ENCODE measurements at places on chromosomes 11 and 22.

- H3K27me3 ChIP-seq = no peaks in the 10 kb centered on the region
- no peak for DNase-seq
- H3K27ac ChIP-seq = no peak overlapping the region
- H3K4me1 ChIP-seq = peaks cover 30% of the 10 kb centered on the region
- no peak overlapping the region for H3K4me3 ChIP-seq
- peaks cover 8% of the 10 kb centered on the region for H3K36me3 ChIP-seq
Observed at GRCh38 chr22:20037419-20037818, 16.5 kb downstream of the TANGO2 start.

GRCh38 chr11:109791337-109791736, 301.9 kb upstream of the ZC3H12C start:
- no peak overlapping the region for H3K27ac ChIP-seq

GRCh38 chr22:44325718-44326490, 13.2 kb upstream of the SHISAL1 start:
- peak overlapping the region; percentile 63 for H3K27ac ChIP-seq
- peaks cover 10% of the 10 kb centered on the region for H3K4me1 ChIP-seq
- peak overlapping the region; percentile 75 for H3K4me3 ChIP-seq
- H3K36me3 ChIP-seq = peaks cover 2% of the 10 kb centered on the region
- H3K27me3 ChIP-seq = peaks cover 75% of the 10 kb centered on the region
- no peak for DNase-seq

GRCh38 chr11:121452609-121453150, at the start of gene SORL1-AS1:
Gene SORL1-AS1 (minus strand): TSS chr11:121452967.
- peak; percentile 41 for DNase-seq
- H3K27me3 ChIP-seq = no peaks in the 10 kb centered on the region
- H3K27ac ChIP-seq = peak within 1 kb of the TSS; percentile 98
- H3K4me1 ChIP-seq = peaks cover 88% of the 10 kb centered on the region
- peaks cover 26% of the 10 kb centered on the region for H3K36me3 ChIP-seq

DNA sequence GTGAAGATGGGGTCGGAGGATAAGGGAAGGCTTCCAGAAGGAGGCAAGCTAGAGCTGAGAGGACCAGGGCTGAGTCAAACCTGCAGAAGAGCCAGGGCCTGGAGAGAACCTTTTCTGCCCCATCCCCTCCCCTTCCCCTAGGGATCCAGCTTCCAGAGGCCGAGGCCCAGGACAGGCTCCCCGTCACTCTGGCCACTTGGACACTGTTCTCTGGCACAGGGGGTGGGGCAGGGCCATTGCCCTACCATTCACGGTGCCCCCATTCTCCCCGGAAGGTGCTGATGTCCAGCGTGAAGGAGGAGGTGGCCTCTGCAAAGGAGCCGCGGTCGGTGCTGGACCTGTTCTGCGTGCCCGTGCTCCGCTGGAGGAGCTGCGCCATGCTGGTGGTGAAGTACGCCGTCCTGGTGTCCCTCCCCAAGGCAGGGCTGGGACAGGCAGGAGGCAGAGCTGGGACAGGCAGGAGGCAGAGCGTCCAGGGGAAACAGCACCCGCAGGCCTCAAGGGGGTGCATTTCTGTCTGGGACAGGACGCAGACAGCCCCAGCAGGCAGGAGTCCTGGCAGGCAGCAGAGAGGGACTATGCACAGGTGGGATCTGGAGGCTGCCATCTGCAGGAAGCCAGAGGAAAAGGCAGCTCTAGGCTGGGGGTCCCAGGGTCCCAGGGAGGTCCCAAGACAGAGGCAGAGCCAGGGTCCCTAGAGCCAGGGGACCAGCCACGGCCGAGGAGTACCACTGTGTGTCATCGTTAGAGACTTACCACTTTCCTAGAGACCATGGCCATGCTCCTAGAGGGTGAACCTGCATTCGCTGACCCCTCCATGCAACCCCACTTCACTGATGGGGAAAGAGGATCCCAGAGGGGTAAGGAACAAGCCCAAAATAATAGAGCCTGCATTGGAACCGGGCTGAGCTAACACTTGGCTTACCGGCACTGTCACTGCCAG, 25.8 kb upstream of the SLC22A12 start:
- no peak overlapping the region for H3K27ac ChIP-seq
- H3K4me1 ChIP-seq = no peaks in the 10 kb centered on the region
- H3K27me3 ChIP-seq = peaks cover 9% of the 10 kb centered on the region
- no peak for DNase-seq
- H3K4me3 ChIP-seq = no peak overlapping the region

DNA sequence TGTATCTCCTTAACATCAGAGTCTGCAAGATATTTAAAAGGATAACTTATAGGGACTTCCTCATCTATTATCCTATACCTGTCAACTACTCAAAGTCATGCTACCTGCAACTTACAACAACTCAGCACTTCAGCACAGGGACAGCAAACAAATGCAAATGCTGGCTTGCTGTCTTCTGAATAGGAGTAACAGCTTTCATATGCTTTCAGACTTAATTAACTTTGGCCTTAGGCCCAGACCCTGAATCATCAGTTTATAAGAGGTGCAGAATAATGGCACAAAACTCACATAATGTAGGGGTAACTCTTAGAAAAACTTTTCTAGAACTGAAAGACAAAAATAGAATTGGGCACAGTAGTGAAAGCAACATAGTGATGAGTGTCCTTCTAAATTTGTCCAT, 953.4 kb downstream of the DLG2 start:
- no peak for DNase-seq
- H3K27ac ChIP-seq = no peak overlapping the region
- no peak overlapping the region for H3K4me3 ChIP-seq
- H3K4me1 ChIP-seq = no peaks in the 10 kb centered on the region

- DNase-seq = no peak
- H3K27me3 ChIP-seq = peaks cover 23% of the 10 kb centered on the region
- H3K4me1 ChIP-seq = peaks cover 2% of the 10 kb centered on the region
- H3K4me3 ChIP-seq = no peak overlapping the region
- no peaks in the 10 kb centered on the region for H3K36me3 ChIP-seq
Observed at GRCh38 chr11:13578514-13579140, 82.8 kb upstream of the PTH start.

- peak overlapping the region; percentile 99 for H3K4me3 ChIP-seq
- peaks cover 36% of the 10 kb centered on the region for H3K36me3 ChIP-seq
- DNase-seq = peak; percentile 64
Observed at GRCh38 chr22:46763051-46763705, 728 bp downstream of the TBC1D22A start.

- no peak overlapping the region for H3K4me3 ChIP-seq
- H3K4me1 ChIP-seq = peaks cover 9% of the 10 kb centered on the region
- H3K36me3 ChIP-seq = no peaks in the 10 kb centered on the region
- H3K27me3 ChIP-seq = peaks cover 28% of the 10 kb centered on the region
Observed at GRCh38 chr11:2072551-2073261, 66.5 kb downstream of the IGF2 start.

- peaks cover 12% of the 10 kb centered on the region for H3K27me3 ChIP-seq
- no peaks in the 10 kb centered on the region for H3K4me1 ChIP-seq
- H3K27ac ChIP-seq = no peak overlapping the region
- H3K36me3 ChIP-seq = no peaks in the 10 kb centered on the region
- H3K4me3 ChIP-seq = no peak overlapping the region
Observed at GRCh38 chr22:19240813-19241592, 50.5 kb downstream of the CLTCL1 start.

DNA sequence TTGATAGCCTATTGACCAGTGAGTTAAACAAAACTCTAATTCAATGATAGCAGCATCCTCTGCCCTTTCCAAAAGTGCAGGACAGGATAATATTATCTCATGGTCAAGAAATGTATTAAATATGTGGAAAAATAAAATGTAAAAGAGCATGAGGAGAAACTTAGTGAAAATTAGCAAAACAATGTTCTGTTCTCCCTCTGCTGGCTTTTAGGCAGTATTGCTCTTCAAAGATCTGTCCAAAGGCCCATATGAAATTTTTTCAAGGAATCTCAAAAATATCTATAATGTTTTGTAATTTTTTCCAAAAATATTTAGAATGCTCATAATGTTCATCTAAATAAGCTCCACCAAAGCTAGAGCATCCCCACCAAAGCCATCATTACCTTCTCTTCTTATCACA, 8.3 kb upstream of the ARL14EP start:
- peaks cover 26% of the 10 kb centered on the region for H3K27me3 ChIP-seq
- no peak for DNase-seq
- H3K36me3 ChIP-seq = no peaks in the 10 kb centered on the region
- H3K4me1 ChIP-seq = no peaks in the 10 kb centered on the region
- H3K4me3 ChIP-seq = no peak overlapping the region

GRCh38 chr11:130918081-130918480, 1.8 kb upstream of the SNX19 start:
- no peak overlapping the region for H3K4me3 ChIP-seq
- peaks cover 28% of the 10 kb centered on the region for H3K27me3 ChIP-seq
- no peak for DNase-seq

GRCh38 chr22:49052560-49052959, 775.1 kb downstream of the BRD1 start:
- H3K27ac ChIP-seq = peak overlapping the region; percentile 35
- peaks cover 3% of the 10 kb centered on the region for H3K36me3 ChIP-seq
- H3K4me3 ChIP-seq = peak overlapping the region; percentile 93
- DNase-seq = no peak
- peaks cover 14% of the 10 kb centered on the region for H3K27me3 ChIP-seq

GRCh38 chr11:78147807-78148206, 8.4 kb upstream of the ALG8 start:
- no peak overlapping the region for H3K27ac ChIP-seq
- H3K4me1 ChIP-seq = no peaks in the 10 kb centered on the region
- H3K36me3 ChIP-seq = peaks cover 3% of the 10 kb centered on the region
- no peak overlapping the region for H3K4me3 ChIP-seq

DNA sequence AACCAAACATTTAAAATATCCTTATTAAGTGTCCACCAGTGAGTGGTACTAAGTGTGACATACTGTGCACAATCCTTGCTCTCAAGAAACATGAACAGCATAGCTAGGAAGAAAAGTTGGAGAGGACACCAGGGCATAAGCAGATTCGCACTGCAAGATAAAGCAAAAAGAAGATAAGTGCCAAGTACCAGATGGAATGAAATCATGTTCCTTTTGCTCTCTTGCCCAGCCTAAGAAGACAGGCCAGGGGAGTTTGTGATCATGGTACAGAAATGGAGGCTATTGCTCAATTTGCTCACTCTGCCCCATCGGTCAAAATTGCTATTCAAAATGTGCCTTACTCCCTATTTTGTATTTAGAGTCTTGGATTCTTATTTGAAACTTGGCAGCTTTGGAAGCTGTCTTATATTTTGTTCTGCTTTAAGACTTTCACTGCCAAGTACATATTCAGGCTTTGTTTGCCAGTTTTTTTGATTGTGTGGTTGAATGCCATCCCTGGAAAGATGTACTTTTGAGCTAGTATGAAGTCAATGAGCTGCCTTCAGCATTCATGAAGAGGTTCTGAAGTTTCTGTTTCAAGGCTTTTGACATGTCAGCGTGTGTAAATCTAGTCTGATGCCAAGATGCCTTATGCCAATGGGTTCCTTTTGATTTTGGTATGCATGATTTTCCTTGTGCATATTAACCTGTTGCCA, 90.3 kb downstream of the PAX6 start:
- H3K27me3 ChIP-seq = no peaks in the 10 kb centered on the region
- no peak for DNase-seq
- no peak overlapping the region for H3K4me3 ChIP-seq
- no peak overlapping the region for H3K27ac ChIP-seq

DNA sequence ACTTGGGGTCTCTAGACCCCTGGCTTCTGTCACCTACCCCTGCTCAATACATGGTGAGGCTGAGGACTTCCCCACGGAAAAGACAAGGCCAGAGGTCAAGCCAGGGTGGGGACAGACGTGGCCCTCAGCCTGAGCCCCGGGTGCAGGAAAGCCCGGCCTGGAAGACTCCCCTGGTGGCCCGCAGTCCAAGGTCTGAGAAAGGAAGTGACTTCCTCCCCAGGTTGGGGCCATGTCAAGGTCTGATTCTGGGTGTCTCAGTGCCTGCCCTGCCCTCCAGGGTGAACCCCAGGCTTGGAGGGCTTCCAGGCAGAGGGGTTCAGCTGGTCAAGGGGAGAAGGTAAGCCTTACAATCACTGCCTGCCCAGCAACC, 3.9 kb downstream of the CTSD start:
- peak overlapping the region; percentile 87 for H3K4me3 ChIP-seq
- H3K4me1 ChIP-seq = peaks cover 46% of the 10 kb centered on the region
- no peak overlapping the region for H3K27ac ChIP-seq

DNA sequence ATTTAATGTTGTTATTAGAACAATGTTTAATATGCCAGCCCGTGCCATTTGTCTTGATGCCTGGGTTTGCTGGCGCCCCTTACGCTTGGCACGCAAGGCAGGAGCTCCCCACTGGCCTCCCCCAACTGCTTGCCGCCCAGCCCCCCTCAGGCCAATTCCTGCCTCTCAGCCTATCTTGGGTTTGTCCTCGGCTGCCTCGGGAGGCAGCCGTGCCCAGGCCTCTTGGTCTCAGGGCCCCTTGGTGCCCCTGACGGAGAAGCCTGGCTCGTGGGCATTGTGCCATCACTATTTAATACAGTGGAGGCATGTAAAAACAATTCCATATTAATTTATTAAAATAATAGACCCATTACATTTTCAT, 119.8 kb downstream of the KCNQ1OT1 start:
- H3K36me3 ChIP-seq = no peaks in the 10 kb centered on the region
- no peak overlapping the region for H3K4me3 ChIP-seq
- DNase-seq = no peak
- no peak overlapping the region for H3K27ac ChIP-seq
- H3K27me3 ChIP-seq = no peaks in the 10 kb centered on the region
- no peaks in the 10 kb centered on the region for H3K4me1 ChIP-seq

DNA sequence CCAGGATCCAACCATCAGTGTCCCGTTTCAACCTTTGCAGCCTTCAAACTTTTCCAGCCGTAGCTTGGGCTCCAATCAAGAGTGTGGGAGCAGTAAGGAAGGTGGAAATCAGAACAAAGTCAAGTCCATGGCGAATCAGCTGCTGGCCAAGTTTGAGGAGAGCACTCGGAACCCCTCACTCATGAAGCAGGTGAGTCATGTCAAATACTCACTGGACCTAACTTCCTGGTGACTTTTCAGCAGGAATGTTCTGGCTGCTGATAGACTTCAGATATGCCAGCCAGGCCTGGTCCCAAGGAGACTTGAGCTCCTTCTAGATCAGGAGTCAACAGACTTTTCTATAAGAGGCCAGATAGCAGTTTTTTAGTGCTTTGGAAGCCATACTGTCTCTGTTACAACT, 129.0 kb downstream of the MICAL2 start:
- H3K27ac ChIP-seq = no peak overlapping the region
- H3K27me3 ChIP-seq = no peaks in the 10 kb centered on the region
- DNase-seq = no peak
- H3K4me3 ChIP-seq = no peak overlapping the region

GRCh38 chr11:24688981-24689380, 192.1 kb downstream of the LUZP2 start:
- no peak overlapping the region for H3K27ac ChIP-seq
- no peaks in the 10 kb centered on the region for H3K36me3 ChIP-seq
- H3K27me3 ChIP-seq = no peaks in the 10 kb centered on the region
- H3K4me3 ChIP-seq = no peak overlapping the region
- H3K4me1 ChIP-seq = no peaks in the 10 kb centered on the region
- no peak for DNase-seq

- no peak overlapping the region for H3K4me3 ChIP-seq
- DNase-seq = no peak
- H3K36me3 ChIP-seq = no peaks in the 10 kb centered on the region
- peaks cover 37% of the 10 kb centered on the region for H3K27me3 ChIP-seq
Observed at GRCh38 chr11:12543596-12544415, 130.4 kb upstream of the TEAD1 start.

GRCh38 chr11:125367710-125368109, 128.4 kb downstream of the FEZ1 start:
- H3K27me3 ChIP-seq = peaks cover 26% of the 10 kb centered on the region
- H3K4me1 ChIP-seq = peaks cover 6% of the 10 kb centered on the region
- no peak overlapping the region for H3K27ac ChIP-seq
- H3K36me3 ChIP-seq = no peaks in the 10 kb centered on the region

Data from effector memory CD8-positive, alpha-beta T cell (primary cell).